Sciatic nerve (tissue), 2 donors: ENCODE measurements at places on chromosomes 1 and 21.
A peak's percentile ranks its signal among the peaks of the same experiment; 100 is the strongest.

DNA sequence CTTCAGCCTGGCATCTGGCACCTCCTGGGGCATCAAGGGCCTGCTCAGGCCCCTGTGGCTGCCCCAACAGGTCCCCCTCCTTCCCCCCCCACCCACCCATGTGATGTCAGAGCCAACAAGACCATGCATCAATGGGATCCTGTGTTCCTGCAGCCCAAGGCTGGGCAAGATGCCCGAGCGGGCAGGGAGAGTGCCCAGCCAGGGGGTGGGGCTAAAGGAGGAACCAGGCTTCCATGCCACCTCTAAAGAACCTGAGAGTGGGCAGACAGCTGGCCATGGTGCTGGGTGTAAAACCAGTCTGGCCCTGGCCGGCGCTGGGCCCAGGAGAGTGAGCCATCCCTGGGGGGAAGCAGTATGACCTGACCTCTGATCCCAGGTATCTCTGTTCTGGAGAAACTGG lies 7.6 kb downstream of the COL16A1 start:
- peak; percentile 80 for DNase-seq

- no peak for DNase-seq
Observed at GRCh38 chr1:10625076-10625475, 150.3 kb downstream of the PEX14 start.

GRCh38 chr1:89808441-89809117 lies 12.3 kb upstream of the LRRC8D start:
- DNase-seq, result no peak

- DNase-seq, result no peak
Observed at GRCh38 chr1:178020968-178021640, 51.2 kb upstream of the SEC16B start.

- no peak for DNase-seq
Observed at GRCh38 chr21:41711416-41712007, 55.3 kb downstream of the RIPK4 start.

GRCh38 chr1:109654519-109654918 lies 1.4 kb upstream of the GSTM4 start:
- no peak for DNase-seq

- no peak for DNase-seq
Observed at GRCh38 chr1:182996816-182997215, 26.4 kb upstream of the LAMC1 start.

GRCh38 chr1:180184041-180184440 lies 29.4 kb downstream of the QSOX1 start:
- DNase-seq, result no peak

- DNase-seq, result no peak
Observed at GRCh38 chr1:16153999-16154673, 1.7 kb downstream of the EPHA2 start.

DNA sequence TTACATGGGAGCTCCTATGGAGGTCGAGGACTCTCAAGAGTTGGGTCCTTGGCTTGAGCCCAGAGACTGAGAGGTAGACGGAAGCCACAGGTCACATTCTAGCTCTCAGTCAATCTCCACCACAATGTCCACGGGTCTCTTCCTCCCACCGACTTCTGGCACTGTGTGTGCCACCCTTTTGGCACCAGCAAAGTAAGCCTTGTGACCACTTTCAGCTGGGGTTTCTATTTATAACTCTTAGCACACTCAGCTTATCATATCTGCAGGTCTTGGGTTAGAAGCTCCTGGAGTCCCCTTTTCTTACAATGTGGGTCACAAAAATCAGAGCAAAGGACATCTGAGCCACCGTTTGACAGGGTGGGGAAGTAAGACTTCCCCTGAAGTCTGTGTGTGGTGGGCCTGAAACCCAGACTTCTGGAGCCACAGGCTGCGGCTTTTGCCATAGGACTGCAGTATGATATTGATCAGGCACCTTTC lies 28.3 kb downstream of the NCMAP start:
- no peak for DNase-seq

GRCh38 chr1:98294127-98294526 lies 367.4 kb upstream of the SNX7 start:
- DNase-seq, result no peak

GRCh38 chr1:226657895-226658545 lies 81.1 kb downstream of the ITPKB start:
- no peak for DNase-seq

DNA sequence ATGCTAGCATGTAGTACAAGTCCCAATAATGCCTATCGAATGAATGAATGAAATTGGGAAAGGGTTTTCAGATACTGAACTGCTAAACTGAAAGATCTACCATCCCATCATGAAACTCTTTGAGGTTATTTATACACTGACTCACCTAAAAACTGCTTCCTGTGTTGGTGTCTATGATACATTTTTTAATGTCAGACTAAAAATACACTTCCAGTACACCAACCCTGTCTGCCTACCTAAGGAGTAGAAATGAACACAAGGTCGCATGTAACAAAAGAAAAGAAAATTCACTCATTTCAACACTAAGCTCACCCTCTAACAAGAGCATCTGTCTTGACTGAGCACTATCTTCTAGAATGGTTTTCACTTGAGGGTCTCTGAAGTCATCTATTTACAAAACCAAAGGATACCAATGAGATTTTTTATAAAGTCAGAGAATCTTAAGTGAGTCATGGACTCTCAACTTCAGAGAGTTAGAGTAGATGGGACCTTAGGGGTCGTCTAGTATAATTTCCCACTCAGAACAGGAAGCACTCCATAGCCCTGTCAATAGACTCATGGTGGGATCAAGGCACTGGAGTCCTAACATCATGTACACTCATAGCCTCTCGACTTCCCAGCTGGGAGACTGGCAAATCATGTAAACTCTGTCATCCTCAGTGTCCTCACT lies 53.4 kb downstream of the WLS start:
- no peak for DNase-seq

- DNase-seq, result no peak
Observed at GRCh38 chr1:170590921-170591705, 59.1 kb downstream of the GORAB start.

GRCh38 chr1:166197141-166197540 lies 30.3 kb upstream of the FAM78B start:
- DNase-seq, result no peak

DNA sequence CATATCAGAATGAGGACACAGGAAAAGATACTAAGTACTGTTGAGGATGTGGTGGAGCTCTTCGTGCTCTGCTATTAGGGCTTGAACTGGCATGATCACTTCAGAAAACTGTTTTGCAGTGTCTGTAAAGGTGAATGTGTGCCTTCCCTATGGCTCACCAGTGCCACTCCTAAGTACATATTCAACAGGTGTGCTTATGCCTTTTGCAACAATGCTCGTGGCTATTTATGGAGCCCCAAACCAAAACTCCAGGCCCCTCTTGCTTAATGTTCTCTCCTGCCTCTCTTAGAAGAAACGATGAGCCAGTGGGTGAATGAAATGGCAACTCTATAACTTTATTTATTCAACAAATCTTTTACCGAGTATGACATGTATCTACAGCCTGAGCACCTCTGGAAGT lies 70.2 kb downstream of the TAS1R2 start:
- DNase-seq, result no peak

DNA sequence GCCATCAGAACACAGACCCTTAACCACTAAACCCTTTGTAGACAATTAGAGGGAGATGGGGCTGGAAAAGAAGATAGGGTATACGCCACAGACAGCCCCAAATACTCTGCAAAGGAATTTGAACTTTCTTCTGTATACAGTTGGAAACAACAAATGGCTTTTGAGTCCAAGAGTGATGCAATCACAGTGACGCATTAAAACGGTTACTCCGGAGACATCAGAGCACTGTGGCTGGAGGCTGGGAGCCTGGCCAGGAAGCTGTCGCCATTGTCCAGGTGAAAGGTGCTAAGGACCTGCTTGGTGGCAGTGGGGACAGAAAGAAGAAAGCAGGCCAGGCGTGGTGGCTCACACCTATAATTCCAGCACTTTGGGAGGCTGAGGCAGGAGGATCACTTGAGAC lies 4.2 kb downstream of the FLAD1 start:
- DNase-seq, result no peak

GRCh38 chr1:73803380-73803779 lies 394.6 kb downstream of the LRRIQ3 start:
- DNase-seq, result no peak

DNA sequence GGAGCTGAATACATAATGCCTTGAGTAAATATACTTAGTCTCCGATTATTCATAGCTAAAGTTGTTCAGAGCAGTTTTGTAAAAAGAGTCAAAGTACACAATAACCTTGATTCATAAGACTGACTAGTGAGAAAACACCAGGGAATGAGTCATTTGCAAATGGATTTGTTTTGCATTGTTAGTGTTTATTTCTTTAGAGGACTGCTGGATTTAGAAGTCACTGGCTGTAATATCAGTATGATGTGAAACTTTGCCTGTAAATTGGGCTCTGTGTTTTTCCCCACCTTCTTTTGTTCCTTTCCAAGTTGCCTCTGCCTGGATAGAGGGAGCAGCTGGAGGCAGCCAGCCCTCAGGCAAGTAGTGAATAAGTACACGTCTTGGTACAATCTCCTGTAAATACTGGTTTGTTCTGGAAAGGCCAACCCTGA lies 474.7 kb downstream of the NUF2 start:
- DNase-seq, result no peak
